ENCODE measurements at places on chromosomes 16 and 17. TPM values are rescaled to one million over a fixed set of nuclear protein-coding genes. Genes with fewer than 3 reads are reported as not detected.

DNA sequence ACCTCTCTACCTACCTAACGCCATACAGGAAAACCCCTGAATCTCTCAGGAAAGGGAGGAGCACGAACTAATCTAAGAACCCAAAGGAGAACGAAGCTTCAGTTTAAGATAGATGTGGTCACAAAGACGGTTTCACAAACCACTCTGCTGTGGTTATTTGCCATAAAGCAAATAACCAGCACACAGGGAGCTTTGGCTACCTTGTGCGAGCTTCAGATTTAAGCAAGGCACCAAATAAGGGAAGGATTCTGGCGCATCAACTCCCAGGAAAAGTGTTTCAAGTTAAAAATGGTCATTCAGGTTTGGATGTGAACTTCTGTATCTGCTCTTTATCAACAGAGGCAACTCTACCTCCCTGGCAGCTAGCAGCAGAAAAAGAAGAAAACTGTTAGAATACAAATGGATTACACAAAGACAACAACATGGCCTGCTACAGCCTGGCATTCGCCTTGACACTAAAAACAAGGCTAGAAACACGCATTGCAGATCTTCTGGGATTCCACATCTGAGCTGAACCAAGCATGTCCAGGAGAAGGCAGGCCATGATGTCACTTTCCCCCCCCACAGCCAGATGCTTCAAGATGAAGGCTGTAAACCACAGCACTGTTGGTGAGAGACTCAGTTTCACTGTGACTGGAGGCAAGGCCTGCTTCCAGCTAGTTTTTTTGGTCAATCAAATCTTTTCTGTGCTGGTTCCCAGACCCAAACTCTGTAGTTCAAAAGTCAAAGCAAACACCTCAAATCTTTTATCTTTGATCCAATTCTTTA lies 43.6 kb downstream of the SMG6 start:
- no peak for DNase-seq

DNA sequence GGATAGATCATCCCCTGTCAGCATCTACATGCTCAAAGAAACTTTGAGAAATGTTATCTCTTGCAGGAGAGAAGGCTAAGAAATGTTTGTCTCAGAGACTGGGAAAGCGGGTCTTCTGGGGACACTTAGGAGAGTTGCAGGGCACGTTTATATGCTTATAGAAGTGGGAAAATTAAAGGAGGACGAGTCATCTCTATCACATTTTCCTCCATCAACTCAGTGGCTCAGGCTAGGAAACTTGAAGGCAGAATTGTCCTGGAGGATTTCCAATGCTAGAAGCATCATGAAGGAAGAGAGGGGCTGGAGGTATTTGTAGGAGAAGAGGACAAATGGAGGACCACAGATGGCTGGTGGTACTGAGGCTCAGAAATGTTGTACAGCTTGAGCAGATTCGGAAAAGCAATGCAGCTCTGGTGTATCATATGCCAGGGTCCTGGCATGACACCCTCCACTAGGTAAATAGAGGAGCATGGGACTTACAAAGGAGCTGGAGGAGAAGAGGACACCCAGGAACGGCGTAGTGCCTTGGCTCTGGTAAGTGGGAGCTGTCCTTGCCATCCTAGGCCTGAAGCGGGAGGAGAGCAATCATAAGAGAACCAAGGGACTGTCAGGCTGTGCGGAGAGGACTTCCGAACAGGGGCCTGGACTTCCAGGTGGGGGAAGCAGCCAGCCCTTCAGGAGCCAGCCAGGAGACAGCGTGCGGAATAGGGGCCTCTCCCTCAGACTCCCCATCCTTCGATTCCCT lies 4.5 kb upstream of the HS3ST3B1 start:
- no peak for DNase-seq

- DNase-seq, result peak; percentile 95
Observed at GRCh38 chr17:14942526-14943190, 322.5 kb downstream of the PMP22 start.

- peak; percentile 42 for DNase-seq
Observed at GRCh38 chr17:43536236-43536992, 9.7 kb downstream of the ETV4 start.

The CLEC18C gene
- 0.13 TPM for total RNA-seq

DNA sequence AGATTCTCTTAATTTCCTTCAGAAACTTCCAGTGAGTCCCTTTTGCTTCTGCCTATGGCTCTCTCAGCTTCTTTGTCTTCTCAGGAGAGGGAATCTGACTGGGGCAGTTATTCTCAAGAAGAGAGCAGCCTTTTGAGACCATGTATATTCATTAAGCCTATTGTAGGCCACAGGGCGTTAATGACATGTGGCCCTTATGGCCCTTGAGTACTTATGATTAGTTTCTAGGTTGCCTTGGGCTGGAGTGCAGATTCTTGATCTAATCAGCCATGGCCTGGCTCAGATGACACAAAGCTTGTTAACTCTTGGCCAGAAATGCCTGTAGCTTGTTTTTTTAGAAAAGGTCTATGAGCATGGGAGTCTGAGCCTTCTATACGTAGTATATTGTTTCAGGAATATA lies 17.4 kb downstream of the MFSD11 start:
- DNase-seq, result no peak
